Right ventricle myocardium inferior (tissue), 1 donor: ENCODE measurements at places on chromosomes 13 and 19. TPM values are rescaled to one million over a fixed set of nuclear protein-coding genes. Genes with fewer than 3 reads are reported as not detected.
A peak's percentile ranks its signal among the peaks of the same experiment; 100 is the strongest.

- no peak for DNase-seq
These were observed 13.7 kb upstream of the ZNF888 start for GRCh38 chr19:52936954-52937325.

DNA sequence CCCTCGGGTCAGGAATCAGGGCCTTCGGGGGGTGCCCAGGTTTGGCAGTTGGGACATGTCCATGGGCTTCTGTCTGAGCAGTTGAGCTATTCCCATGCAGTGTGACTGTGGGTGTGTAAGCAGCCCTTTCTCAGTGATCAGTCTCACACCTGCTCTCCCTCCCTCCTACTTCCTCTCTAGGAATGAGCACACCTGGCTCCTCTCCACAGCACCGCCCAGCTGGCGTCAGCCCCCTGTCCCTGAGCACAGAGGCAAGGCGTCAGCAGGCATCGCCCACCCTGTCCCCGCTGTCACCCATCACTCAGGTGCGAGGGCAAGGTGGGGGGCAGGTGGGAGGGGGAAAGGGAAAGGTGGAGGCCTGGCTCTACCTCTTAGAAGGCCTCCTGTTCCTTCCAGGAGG, 25.9 kb downstream of the COMP start:
- DNase-seq, result no peak

GRCh38 chr13:29474991-29475390, 120.5 kb downstream of the SLC7A1 start:
- DNase-seq, result no peak

DNA sequence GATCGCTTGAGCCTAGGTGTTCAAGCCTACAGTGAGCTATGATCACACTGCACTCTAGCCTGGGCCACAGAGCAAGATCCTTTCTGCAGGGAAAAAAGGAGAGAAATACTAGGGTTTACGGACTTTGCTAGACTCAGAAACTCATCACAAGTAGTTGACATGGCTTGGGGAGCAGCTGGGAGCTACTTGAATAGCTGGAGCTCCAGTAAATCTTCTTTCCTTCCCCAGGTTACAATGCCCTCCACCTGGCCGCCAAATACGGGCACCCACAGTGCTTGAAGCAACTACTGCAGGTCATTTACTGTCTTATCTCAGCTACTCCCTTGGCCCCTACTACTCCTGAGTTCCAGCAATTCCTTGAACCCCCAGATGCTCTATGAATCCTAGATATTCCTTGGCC, 19.3 kb downstream of the ANKRD24 start:
- no peak for DNase-seq

- no peak for DNase-seq
These were observed 30.1 kb downstream of the RDH8 start for GRCh38 chr19:10043286-10043927.

GRCh38 chr13:92175330-92175729, 776.9 kb downstream of the GPC5 start:
- no peak for DNase-seq

GRCh38 chr13:29859971-29860370, 9.6 kb upstream of the UBL3 start:
- DNase-seq, result no peak

- peak; percentile 39 for DNase-seq
These were observed 937.9 kb downstream of the EFNB2 start for GRCh38 chr13:105597573-105597972.

- no peak for DNase-seq
These were observed 18.9 kb downstream of the SPINT2 start for GRCh38 chr19:38283271-38283670.

GRCh38 chr13:50374517-50374916, 359.3 kb downstream of the KCNRG start:
- no peak for DNase-seq

DNA sequence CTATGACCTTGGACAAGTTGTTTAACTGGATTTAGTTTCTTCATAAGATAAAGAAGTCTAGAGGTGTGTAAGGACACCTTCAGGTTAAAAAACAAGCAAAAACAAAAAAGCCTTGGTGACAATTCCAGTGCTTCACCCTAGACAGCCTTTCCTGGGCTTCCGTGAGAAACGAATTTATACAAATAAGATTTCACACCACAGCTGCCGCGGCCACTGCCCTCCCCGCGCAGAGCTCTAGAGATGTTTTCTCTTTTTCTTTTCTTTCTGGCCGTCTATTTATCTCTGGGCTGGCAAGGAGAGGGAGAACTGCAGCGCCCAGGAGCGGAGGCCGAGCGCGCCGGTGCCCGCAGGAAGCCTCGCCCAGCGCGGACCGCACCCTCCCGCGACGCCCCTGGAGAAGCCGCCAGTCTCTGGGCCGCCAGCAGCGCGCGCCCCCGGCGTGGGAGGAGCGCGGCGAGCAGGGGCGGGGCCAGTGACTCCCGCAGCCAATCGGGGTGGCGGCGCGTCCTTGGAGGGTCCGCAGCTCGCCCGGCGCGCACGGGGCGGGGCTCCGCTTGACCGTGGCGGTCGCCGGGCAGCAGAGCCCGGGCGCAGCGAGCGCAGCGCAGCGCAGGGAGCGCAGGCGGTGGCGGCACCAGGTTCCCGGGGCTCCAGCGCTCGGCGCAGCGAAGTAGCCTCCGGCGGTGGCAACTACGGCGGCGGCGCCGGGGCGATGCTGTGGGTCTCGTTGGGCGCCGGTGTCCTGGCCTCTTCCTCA, 107.0 kb downstream of the RXFP2 start:
- peak; percentile 97 for DNase-seq

GRCh38 chr19:4267101-4267900, 11.8 kb upstream of the SHD start:
- DNase-seq, result peak; percentile 79

DNA sequence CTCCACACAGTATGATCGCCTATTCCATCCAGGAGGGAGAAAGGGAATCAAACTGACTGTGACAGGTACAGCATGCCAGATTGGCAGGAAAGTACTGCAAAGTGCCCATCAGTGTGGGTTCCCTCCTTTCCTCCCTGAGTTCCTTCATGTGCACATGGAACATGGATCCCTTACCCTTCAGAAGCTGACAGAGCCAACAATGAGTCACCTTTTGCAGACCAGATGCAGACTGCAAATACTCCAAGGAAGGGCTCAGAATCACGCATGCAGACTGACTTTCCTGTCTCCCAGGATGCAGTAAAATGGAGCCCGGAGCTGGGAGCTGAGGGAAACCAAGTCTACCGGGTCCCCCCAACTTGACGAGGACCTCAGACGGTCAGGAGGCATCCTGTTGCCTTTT, 41.8 kb downstream of the SACS start:
- no peak for DNase-seq

DNA sequence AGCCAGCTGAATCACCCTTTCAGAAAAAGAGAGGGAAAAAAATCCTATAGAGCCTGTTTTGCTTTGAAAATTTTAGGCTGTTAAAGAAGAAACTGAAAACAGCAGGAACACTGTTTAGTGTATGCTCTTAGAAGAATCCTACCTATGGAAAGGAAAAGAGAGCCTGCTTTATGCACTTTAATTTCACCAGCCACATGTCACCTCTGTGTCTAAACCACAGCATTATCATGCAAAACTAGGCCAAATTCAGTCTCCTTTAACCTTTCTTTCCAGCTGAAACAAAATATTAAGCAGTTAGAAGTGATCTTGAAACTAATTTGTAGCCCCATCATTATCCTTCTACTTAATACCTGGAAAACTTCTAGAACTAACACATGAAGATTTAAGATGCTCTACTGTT, 97.2 kb upstream of the MAB21L1 start:
- DNase-seq, result no peak

GRCh38 chr19:4061683-4062418, 4.8 kb downstream of the ZBTB7A start:
- DNase-seq, result no peak

- DNase-seq, result no peak
These were observed 383.4 kb downstream of the EFNB2 start for GRCh38 chr13:106152047-106152446.

GRCh38 chr19:1097810-1098176, 2.6 kb upstream of the POLR2E start:
- DNase-seq, result no peak

CPB2 gene
- not detected for total RNA-seq

MUC16 gene
- 0.05 TPM for total RNA-seq

ADGRE1 gene
- 0.38 TPM for total RNA-seq

CATSPERD gene
- total RNA-seq, result not detected

KLF1 gene
- not detected for total RNA-seq

CNFN gene
- total RNA-seq, result 0.87 TPM

ZNF570 gene
- 8.4 TPM for total RNA-seq

TEKTIP1 gene
- total RNA-seq, result not detected
